ENCODE measurements at places on chromosomes 5 and 9.

DNA sequence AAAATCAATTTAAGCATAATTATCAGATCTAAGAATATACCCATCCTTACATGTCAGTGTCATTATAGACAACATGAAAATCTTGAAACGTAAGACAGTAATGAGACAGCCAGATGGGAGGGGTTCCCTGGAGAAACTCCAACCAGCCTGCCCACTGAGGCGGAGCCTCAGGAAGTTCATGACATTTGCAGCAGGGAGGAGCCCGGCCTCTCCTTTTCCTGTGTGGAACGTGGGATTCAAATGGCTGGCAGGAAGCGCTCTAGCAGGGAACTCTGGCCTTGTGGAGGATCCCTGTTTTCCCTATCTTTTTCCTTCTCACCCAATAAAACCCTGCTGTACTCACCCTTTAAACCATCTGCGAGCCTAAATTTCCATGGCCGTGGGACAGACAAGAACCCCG lies 176.6 kb upstream of the KCNN2 start:
- DNase-seq, result no peak

- peak; percentile 91 for DNase-seq
Measured at GRCh38 chr5:173764332-173765028, 123.7 kb upstream of the CPEB4 start.

DNA sequence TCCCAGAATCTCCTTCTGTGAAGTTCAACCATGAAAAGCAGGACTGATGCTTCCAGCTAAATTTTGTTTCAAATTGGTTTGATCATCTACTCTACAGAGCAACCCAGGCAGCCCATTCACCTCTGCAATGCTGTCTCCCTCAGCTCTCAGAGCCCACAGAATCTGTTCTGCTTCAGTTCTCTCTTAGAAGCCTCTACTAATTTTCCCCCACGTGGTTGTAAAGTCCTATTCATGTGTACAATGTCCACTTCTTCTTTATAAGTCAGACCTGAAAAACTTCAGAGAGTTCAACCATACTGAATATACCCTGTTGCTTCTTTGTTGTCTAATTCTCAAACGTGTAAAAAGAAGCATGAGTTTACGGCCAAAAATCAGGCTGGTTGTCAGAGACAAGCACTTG lies 21.3 kb upstream of the FAM13B start:
- DNase-seq, result no peak

- peak; percentile 85 for DNase-seq
Measured at GRCh38 chr5:149485655-149486615, 65.3 kb downstream of the CSNK1A1 start.

- DNase-seq, result no peak
Measured at GRCh38 chr5:146179696-146180095, 2.8 kb downstream of the LARS1 start.

DNA sequence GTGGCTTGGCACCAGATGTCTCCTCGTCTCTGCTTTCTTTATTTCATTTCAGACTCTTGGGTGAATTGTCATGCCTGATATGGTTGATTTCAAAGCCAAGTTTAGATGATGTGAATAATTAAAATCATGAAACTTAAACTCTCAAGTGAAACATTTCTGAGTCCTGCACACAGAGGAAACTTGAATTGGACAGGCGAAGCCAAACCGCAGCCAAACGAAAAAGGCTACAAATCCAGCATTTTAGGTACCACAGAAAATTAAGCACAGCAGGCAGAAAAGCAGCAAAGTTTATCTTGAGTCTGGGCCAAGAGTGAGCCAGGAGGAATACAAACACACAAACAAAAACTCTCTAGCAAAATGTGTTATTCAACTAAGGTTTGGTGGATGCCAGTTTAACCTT lies 659.8 kb upstream of the KLF4 start:
- no peak for DNase-seq

DNA sequence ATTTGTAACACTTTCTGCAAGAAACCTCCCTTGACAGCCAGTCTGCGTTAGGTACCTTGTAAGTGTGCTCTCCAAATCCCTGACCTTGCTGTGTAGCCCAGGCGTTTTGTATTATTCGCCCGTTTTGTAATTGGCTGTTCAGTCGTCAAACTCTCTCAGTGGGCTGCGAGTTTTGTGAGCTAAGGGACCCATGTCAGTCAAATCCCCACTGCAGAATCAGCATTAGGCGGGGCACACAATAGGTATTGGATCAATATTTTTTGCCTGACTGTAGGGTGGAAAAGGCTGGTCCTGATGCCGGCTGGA lies 665 bp downstream of the DNAJC18 start:
- DNase-seq, result no peak

DNA sequence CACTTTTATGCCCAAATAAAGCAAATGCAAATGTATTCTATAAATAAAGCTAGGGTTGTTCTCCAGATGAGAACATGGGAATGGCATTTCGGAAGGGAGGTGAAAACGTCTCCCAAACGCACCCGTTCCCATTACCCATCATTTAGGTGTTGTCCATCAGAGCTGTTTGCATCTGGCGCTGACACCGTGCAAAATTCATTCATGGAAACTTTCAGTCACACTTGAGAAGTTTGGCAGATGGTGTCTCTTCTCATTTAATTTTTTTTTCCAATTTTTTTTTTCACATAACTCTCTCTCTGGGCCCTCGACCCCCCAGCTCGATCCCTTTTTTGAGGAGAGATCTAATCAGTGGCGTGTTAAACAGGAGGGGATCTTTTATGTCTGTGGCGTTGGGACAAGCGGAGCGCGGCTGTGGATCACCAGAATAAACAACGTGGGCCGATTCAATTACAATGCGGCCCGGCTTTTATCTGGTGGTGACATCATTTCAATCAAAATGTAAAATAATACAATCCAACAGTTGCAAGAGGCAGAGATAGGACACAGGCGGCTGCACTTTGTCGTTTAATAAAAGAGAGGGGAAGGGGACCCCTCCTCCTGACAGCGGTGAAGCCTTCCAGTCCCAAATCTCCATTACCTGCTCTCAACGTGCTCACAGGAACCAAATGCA lies 246.1 kb upstream of the IRX4 start:
- DNase-seq, result no peak

- DNase-seq, result no peak
Measured at GRCh38 chr9:123345567-123345955, 10.4 kb upstream of the CRB2 start.

DNA sequence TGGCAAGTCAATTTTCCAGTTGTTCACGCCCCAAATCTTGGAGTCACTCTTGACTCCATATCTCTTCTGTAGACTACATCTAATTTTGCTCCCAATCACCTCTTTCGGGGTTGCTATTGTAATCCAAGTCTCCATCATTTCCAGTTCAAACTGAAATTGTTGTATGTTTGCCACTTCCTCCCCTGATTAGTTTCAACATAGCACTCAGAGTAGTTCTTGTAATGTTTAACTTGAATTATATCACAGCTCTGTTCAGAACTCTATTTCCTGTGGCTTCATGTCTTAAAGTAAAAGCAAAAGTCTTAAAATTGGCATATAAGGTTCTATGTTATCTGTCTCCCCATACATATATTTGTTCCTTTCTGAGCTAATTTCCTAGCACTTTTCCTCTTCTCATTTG lies 348.5 kb upstream of the RIOK2 start:
- no peak for DNase-seq

DNA sequence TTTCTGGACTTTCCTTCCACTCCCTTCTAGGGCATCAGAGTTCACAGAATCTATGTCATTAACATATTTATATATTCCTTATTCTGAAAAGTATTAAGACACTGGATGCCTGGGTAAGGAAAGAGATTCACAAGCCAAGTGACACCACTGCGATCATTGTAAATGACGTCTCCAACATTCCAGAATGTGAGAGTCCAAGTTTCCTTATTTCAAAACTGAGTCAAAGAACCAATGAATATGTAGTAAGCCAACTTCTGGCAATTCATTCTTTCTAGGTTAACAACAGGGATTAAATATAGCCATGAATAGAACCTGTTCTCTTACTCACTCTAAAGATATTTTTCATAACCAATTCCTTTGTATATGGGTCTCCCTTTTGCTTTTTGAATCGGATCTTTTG lies 18.1 kb downstream of the RAI14 start:
- DNase-seq, result no peak

DNA sequence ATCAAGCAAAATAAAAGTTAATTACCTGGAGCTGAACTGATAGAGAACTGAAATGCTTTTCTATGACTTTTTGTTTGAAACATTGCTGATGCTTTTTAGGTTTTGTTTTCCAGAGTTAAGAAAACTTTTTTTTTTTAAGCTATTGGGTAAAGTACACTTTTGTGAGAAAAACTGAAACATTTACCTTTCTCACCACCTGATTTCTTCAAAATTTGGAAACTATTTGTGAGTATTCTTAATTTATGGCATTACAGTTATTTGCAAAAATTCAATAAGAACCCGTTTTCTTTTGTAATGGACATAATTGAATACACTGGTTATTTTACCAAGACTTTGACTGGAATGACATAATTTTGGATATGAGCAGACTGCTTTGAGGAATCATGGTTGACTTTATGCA lies 6.6 kb downstream of the C9orf153 start:
- no peak for DNase-seq

Data from ACHN (cell line).